ENCODE measurements at places on chromosomes 6 and 20.

- DNase-seq, result no peak
Measured at GRCh38 chr6:168277274-168277669, 42.3 kb downstream of the DACT2 start.

- no peak for DNase-seq
Measured at GRCh38 chr20:47075263-47075662, 180.6 kb downstream of the EYA2 start.

DNA sequence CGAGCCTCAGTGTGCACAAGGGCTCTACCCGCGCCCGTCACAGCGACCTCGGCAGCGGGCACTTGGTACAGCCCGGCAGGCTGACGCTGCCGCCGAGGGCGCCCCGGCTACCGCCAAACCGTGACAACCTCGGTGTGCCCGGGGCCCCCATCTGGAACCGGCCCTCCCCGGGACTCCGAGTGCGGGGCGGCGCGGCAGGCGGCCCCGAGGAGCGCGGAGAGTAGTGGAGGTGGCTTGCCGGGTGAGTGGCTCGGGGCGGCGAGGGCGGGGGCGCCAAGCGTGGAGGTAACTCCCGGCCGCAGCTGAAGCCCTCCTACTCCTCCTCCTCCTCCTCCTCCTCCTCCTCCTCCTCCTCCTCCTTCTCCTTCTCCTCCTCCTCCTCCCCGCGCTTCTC is at the start of gene ISM1:
Gene ISM1, plus strand, starts transcription at position 371 of the 394 bp plus-strand sequence. CDS start 503 bp downstream, outside the sequence.
- no peak for DNase-seq

- no peak for DNase-seq
Measured at GRCh38 chr20:52454660-52455059, 263.1 kb upstream of the ZFP64 start.

DNA sequence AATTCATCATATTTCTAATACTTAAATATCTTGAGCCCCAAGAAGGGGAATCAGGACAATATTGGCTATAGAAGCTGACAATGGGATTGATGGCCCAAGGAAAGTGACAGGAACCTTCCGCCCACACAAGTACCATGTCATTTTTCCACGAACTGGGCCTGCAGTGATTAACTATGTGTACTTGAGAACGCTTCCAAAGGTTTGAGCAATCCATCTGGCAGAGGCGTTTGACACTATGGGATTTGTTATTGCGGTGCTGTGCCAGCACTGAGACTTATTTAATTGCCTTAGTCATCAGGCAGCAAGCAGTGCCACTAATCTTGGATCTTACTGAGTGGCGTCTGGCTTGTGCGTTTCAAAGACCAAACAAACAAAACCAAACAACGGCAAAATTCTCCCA is 135.6 kb upstream of the UST start:
- no peak for DNase-seq

- DNase-seq, result no peak
Measured at GRCh38 chr6:149984773-149985172, 21.0 kb downstream of the ULBP1 start.

- DNase-seq, result no peak
Measured at GRCh38 chr6:19452495-19452894, 384.7 kb upstream of the ID4 start.

- DNase-seq, result no peak
Measured at GRCh38 chr6:133606852-133607251, 282.1 kb upstream of the TCF21 start.

GRCh38 chr20:62975251-62975760 is 22.8 kb downstream of the SLC17A9 start:
- DNase-seq, result no peak

GRCh38 chr6:77341058-77341986 is 122.0 kb downstream of the HTR1B start:
- DNase-seq, result no peak
